Activated CD4-positive, alpha-beta T cell treated with anti-CD3 and anti-CD28 coated beads, Interleukin-2, amount 50 U/mL, for 1 hour (primary cell): ENCODE measurements at places on chromosomes 16 and 17.

- no peak for DNase-seq
These were observed 1722.7 kb downstream of the TP53TG3F start for GRCh38 chr16:35182043-35182677.

- no peak for DNase-seq
These were observed 13.2 kb downstream of the SLC7A5 start for GRCh38 chr16:87855852-87856715.

DNA sequence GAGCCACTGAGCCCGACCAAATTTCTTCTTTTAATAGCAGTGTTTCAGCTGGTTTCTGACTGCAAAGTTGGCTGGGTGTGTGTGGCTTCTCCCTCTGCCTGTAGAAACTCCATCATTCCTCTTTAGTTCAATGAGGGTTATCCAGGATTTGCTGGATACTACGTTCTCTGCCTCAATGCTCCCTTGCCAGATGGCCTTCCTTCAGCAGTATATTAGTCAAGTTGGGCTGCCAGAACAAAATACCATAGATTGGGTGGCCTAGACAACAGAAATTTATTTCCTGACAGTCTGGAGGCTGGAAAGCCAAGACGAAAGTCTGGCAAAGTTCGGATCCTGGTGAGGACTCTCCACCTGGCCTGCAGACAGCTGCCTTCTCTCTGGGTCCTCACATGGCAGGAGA, 103.7 kb downstream of the NOG start:
- no peak for DNase-seq

- DNase-seq = no peak
These were observed 44.4 kb upstream of the CRISPLD2 start for GRCh38 chr16:84775262-84775810.

- no peak for DNase-seq
These were observed 79.4 kb downstream of the ABCC6 start for GRCh38 chr16:16143931-16144330.

DNA sequence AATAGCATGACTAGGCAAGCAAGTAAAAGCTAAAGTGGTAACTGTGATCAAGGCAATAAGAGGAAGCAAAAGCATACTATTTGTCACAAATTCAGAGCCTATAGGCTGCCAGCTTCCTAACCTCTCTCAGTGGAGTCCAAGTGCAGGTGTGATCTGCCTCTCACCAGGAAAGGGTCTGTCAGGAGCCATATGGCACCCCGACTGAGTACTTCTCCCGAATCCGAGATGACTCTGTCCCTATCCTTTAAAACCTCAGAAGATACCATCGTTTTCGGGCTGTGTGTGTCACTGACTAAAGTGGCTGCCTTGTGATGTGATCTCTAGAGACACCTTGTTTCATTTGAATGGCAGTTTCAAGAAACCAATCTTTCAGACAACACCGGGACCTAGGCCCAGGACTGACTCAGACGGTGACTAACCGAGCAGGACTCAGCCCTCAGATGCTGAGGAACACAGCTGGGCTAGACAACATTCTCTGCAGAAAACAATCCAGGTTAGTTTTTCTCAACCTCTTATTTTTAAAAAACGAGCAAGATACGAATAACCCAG, 63.6 kb downstream of the SMG6 start:
- no peak for DNase-seq

- DNase-seq = no peak
These were observed 13.0 kb downstream of the ACTG1 start for GRCh38 chr17:81499601-81499970.

DNA sequence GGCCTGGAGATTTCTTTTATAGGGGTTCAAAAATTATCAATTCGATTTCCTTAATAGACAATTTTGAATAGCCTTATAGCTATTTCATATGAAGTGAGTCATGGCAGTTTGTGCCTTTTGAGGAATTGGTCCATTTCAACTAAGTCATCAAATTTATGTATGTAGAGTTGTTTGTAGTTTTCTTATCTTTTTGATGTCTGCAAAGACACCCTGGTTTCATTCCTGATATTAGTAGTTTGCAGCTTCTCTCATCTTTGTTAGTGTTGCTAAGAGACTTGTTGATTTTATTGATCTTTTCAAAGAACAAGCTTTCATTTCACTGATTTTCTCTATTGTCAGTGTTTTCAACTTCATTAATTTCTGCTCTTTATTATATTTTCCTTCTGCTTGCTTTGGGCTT, 44.2 kb downstream of the N4BP1 start:
- DNase-seq = no peak
